ENCODE measurements at places on chromosomes 1 and 21. TPM values are rescaled to one million over a fixed set of nuclear protein-coding genes. Genes with fewer than 3 reads are reported as not detected.
A peak's percentile ranks its signal among the peaks of the same experiment; 100 is the strongest.

DNA sequence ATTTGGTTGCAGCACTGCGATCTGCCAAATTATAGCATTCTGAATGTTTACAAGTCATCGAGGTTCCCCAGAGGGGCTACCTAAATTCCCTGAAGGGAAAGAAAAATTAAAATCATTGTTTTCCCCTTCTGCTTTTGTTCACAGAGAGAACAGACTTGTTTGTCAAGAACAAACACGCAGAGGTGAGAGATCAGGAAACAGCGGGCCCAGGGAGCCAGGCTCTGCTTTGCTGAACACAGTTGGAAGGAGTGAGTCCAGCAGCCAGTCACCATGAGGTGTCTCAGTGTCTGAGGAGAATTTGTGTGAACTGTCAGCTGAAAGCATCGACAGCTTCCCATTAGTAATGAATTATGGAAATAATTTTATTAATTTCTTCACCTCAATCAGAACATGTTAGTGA, 52.5 kb downstream of the RWDD3 start:
- no peak for DNase-seq

Gene GJB3
- total RNA-seq, result not detected

Gene TIAM1
- 0.43 TPM for total RNA-seq

DNA sequence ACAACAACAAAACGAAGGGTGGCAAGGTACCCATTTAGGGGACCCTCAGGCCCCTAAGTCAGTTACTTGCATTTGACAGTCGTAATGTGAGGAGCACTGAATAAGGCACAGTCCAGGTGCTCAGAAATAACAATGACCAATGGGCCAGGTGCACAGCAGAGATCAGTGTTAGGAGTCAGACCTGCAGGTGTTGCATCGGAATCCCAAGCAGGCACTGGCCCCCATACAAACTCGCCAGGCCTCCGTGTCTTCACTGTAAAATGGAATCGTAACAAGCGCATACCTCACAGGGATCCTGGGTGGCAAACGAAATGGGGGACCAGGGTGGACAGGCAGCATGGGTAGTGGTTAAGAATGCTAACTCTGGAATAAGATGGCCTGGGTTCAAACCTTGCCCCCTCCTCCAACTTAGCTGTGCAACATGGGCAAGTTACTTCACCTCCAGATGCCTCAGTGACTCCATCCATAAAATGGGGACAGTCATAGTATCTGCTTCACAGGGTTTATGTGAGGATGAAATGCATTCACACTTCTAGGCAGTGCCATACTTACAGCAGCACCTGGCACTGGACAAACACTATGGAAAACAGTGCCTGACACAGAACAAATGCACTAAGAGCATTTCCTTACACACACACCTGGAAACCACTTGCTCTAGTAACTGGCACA, 20.2 kb downstream of the RCAN1 start:
- DNase-seq, result no peak

GRCh38 chr1:27872059-27872801, at the start of gene THEMIS2:
Gene THEMIS2 (plus strand): TSS chr1:27872544. CDS start chr1:27872572, 28 bp downstream.
- DNase-seq, result peak; percentile 50

GRCh38 chr1:96538883-96539282, 182.7 kb upstream of the PTBP2 start:
- peak; percentile 91 for DNase-seq

Gene FOXJ3
- 34.5 TPM for total RNA-seq

Gene RAVER2
- total RNA-seq, result 9.1 TPM

Gene RPAP2
- total RNA-seq, result 9.9 TPM

- DNase-seq, result peak; percentile 74
These were observed at the start of gene TNNT2 for GRCh38 chr1:201377611-201378092. Gene TNNT2 (minus strand): TSS chr1:201377680. CDS start chr1:201373254, 4,426 bp downstream.

DNA sequence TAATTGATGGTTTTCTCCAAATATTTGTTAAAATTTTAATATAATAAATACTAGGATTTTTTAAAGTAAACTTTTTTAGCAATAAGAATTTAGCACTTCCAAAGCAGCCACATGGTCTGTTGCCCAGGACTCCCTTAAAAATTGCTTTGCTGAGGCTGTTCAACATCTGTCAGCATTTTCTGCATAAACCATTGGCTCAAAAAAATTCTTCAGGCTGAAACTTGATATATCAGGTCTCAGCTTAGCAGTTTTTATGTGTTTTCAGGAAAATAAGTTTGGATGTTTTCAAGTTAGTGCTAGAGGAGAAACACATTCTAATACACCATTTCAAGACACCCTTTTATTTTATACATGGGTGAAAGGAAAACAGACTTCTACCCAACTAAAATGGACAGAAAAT, 69.1 kb upstream of the C1orf105 start:
- DNase-seq, result peak; percentile 77

GRCh38 chr21:35896060-35896459, 164.3 kb downstream of the SETD4 start:
- no peak for DNase-seq

GRCh38 chr1:147891088-147891487, 11.5 kb upstream of the GJA8 start:
- DNase-seq, result no peak

DNA sequence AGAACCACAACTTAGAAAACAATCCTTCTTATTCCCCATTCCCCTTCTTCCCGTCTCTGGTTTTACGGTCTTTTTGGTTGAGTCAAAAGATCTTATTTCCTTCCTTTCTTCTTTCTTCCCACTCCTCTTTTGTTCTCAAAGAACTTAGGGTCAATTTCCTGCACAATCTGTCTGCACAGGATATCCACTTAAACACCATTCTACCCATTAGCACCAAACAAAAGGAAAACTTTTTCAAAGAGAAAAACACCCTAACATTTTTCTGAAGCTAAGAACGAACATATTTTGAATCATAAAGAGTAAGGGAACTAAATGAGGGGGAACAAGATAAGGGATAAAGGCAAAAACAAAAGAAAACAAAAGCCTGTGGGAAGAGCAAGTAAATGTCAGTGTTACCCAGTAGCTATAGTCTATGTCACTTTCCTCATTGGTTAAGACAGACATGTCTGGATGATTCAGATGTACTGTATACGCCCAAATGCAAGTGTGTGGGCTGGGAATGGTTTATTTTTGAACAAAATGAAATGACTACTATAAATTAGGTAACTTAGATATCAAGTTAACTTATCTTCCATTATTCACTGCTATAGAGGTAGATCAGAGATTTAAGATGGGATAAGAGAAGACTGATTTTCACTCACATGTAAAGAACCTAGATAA, 59.9 kb downstream of the TOR3A start:
- peak; percentile 79 for DNase-seq

- no peak for DNase-seq
These were observed 23.8 kb upstream of the CENPF start for GRCh38 chr1:214579183-214579582.

DNA sequence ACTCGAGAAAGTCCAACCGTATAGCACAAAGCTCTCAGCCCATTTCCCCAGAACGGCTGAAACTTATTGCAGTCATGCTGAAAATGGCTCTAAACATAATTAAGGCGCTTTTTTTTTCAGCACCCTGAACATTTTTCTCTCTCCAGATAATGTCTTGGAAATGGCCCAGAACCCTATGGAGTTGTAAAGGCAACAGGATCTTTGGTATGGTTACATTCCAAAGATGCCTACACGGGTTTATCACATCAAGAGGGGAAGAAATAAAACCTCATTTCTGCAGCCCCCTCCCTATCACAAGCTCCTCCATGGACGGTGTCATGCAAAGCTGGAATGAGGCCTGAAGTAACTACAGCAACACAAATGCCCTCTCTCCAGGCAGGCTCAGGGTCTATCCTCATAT, 126.4 kb upstream of the GALNT2 start:
- DNase-seq, result no peak

- no peak for DNase-seq
These were observed at the start of gene SYNC for GRCh38 chr1:32702599-32703478. Gene SYNC (minus strand): TSS chr1:32702770. CDS start chr1:32702660, 110 bp downstream.

DNA sequence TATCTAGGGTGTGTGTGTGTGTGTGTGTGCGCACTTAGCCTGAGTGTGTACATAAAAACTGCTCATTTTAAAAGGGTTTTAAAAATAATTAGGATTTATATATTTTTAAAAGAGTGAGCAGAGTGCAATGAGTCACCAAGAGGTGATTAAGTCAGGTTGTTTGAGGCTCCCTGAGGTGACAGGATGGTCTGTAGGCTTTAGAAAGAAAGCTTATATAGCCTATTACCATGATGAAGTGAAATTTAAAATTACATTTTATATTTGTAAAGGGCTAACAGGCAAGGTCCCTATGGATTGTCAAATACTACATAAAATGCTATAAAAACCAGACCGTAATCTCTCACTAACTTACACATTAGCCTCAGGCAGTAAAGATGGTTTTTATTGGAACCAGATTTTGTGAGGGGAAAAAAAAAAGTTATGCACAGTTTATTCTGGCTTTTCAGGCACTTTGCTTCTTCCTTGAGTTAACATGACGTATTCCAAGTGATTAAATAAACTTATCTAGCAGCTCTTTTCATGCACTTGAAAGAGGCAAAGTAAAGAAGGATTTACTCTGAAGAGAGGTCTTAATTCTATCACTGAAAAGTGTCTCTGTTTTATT, 711.7 kb upstream of the PTBP2 start:
- DNase-seq, result no peak

DNA sequence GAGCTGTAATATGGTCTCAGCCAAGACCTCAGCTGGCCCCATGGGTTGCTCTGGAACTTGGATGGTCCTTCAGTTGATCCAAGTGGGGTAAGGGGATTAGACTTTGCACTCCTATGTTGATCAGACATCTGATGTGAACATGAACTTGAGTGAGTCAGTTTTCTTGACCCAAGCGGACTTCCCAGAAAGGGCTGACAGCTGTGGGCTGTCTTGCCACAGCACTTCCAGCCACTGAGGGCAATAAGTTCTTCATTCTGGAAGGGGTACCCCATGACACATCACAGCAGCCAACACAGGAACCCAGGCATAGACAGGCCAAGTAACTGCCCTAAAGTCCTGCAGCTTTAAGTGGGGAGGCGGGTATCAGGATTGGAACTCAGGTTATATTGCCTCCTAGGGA, 93.9 kb upstream of the USP24 start:
- DNase-seq, result peak; percentile 53

DNA sequence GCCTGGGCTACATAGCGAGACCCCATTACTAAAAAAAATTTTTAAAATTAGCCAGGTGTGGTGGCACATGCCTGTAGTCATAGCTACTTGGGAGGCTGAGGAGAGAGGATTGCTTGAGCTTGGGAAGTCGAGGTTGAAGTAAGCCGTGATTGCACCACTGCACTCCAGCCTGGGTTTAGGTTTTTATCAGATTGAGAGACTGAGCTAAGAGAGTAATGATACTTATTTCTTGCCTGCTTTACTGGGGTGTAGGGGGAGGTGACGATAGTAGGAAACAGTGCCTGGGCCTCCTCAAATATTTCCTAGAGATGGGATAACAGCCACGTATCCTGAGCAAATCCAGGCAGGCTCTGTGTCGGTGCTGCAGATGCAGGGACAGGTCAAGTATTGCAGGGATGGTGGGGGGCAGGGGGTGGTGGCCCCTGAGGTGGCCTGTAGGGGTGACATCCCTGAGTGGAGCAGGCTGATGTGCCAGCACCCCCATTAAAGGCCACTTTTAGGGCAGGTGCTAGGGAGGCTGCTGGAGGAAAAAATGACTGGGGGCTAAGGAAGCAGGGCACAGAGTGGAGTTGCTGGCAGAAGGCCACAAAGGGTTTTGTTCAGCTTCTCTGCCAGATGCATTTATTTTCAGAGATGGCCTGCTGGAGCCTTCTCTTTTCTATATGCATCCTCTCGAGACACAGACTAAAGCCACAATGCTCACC, 130.5 kb downstream of the RHOU start:
- DNase-seq, result peak; percentile 53

GRCh38 chr1:97457446-97458089, 463.3 kb downstream of the DPYD start:
- DNase-seq, result peak; percentile 33

Gene OR10J1
- not detected for total RNA-seq

Gene CYP4X1
- not detected for total RNA-seq

DNA sequence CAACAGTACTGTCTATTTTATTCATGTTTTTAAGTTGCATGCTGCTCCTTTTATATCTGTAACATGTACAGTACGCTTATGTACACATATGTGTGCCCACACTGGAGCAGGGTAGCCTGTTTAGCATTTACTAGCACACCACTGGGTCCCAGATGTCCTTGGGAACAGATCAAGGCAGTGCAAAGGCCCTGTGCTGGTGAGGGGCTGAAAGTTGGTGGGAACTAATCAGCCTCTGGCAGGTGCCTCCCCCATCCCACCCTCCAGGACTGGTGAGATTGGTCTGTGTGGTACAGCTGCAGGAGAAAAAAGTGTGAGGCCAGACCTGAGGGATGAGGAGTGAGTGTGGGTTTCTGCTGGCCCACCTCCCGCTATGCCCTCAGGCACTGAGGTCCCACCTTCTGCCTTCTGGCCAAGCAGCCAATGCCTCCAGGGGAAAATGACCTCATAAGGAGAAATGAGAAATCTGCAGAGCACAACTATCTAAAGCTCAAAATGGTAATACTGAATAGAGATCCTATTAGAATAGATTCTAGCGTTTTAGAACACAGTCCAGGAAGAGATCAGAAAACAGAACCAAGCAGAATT, 58.9 kb downstream of the POFUT2 start:
- no peak for DNase-seq

Gene GJA5
- under 0.01 TPM for total RNA-seq

- no peak for DNase-seq
These were observed 715.5 kb downstream of the NCAM2 start for GRCh38 chr21:21713651-21714180.

DNA sequence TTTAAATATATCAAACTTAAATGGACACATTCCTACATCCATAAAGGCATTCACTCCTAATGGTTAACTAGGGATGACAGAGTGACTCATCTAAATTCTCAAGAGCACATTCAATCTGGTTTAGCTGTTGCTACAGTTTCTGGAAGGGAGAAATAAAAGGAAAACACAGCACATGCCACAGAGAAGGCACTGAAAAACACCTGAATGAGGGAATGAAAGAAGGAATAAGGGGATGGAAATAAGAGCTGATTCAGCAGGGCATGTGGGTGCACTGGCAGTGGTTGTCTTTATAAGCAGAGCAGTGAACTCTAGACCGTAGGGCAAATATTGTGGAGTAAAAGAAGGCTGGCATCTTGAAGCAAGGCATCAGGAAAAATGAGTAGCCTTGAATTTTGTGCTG, 79.3 kb downstream of the LHX4 start:
- peak; percentile 28 for DNase-seq

Gene PPM1J
- total RNA-seq, result 1.3 TPM

- no peak for DNase-seq
These were observed 102.9 kb downstream of the PTPN14 start for GRCh38 chr1:214448536-214448935.

- DNase-seq, result no peak
These were observed 20.4 kb downstream of the RPE65 start for GRCh38 chr1:68429233-68429808.

- DNase-seq, result no peak
These were observed 57.5 kb upstream of the ABCG1 start for GRCh38 chr21:42161401-42161955.

Gene LAD1
- total RNA-seq, result not detected

- no peak for DNase-seq
These were observed 543 bp upstream of the MARK1 start for GRCh38 chr1:220527279-220527907.

GRCh38 chr1:22295856-22296255, 153.0 kb upstream of the WNT4 start:
- no peak for DNase-seq

- DNase-seq, result no peak
These were observed 16.3 kb downstream of the CRB1 start for GRCh38 chr1:197284325-197284724.

Gene PLA2G2F
- not detected for total RNA-seq

Gene PAQR6
- 0.43 TPM for total RNA-seq

All from fibroblast of villous mesenchyme (primary cell).